Cardiac septum (tissue), 1 donor: ENCODE measurements at places on chromosomes 1 and 21. TPM values are rescaled to one million over a fixed set of nuclear protein-coding genes. Genes with fewer than 3 reads are reported as not detected.

ZNF670 gene
- 0.75 TPM for total RNA-seq

DNA sequence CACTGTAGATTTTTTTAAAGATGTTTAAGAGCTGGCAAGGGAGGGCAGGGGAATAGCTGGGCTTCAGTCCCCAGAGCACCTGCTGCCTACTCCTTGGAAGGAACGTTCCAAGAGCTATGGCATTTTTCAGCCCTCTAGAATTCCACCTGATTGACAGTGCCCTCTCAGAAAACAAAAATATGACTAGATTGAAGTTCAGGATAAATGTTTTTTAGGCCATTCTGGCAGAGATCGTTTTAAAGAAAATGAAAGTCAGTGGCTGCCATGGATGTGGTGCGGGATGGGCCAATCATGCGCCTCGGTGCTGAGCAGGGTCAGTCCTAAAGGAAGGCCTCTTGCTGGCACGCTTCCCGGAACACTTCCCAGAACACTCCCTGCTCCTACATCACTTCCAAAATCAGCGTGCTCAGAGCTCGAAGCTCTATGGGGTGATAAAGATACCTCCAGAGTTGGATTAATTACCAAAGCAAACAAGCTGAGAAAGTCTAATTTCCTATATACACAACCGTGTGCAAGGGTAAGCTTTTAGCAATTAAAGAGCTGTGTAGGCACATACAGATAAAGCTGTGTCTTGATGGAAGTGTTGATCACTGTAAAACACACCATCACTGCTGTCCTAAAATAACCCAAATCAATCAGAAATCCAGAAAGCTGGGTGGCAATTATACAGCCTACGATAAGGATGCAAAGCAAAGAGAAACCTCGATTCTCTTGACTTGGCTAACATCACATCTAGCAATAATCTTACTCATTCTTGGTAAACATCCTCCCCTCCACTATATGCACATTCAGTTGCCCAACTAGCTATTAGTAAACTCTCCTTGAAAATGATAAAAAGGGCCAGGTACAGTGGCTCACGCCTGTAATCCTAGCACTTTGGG is 34.6 kb downstream of the TGFBR3 start:
- peak; percentile 94 for DNase-seq

DNA sequence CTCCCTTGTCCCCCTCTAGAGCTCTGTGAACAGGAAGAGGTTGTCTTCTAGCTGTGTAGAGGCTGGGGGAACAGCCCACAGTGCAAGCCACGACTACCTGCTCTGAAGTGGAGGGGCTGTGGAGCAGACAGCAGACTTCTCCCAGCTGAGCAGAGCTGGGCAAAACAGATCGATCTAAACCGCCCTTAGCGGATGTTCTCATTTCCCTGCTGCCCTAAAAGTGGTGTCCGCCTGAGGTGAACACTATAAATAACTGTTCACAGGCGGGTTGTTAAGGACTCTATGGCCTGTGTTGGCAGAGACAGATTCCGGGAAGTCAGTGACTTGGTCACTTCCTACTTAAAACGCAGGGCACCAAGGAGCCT is 203.2 kb downstream of the RHOU start:
- DNase-seq, result no peak

DNA sequence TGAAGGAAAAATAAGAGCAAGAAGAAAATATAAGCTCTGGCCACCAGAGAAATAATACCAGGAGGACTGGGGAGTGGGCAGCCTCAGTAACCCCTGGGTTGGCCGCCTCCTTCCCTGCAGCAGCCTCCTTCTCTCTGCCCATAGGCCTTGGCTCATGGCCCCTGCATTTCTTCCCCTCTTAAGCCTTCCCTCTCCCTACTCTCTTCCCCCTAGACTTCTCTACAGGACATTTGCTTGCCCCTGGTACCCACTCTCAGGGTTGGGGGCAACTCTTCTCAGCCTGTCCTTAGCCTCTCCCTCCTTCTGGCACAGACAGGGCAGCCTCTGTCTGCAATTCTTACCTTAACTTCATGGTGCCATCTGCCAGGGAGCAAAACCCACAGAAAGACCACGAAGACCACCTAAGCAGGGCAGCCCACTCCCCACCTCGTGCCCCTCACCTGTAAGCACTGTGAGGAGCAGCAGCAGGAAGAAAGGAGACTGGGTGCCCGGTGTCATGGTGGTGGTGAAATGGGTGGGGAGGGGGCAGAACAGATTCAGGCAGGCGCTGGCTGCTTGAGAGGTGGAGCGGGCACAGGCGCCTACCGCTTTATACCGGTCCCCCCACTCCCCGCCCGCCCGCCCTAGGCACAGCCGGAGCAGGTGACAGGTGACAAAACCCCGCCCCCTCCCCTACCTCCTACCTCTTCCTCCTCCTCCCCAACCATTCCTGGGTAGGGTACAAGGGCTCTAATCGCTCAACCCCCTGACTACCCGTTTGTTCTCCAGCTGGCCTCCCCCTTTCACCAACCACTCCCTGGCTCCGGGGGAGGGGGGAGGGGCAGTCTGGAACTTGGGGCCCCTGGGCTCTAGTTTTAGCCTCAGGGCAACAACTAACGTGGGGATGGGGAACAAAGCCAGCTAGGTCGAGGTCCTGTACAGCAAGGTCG is 15.1 kb downstream of the THBS3 start:
- peak; percentile 63 for DNase-seq

DNA sequence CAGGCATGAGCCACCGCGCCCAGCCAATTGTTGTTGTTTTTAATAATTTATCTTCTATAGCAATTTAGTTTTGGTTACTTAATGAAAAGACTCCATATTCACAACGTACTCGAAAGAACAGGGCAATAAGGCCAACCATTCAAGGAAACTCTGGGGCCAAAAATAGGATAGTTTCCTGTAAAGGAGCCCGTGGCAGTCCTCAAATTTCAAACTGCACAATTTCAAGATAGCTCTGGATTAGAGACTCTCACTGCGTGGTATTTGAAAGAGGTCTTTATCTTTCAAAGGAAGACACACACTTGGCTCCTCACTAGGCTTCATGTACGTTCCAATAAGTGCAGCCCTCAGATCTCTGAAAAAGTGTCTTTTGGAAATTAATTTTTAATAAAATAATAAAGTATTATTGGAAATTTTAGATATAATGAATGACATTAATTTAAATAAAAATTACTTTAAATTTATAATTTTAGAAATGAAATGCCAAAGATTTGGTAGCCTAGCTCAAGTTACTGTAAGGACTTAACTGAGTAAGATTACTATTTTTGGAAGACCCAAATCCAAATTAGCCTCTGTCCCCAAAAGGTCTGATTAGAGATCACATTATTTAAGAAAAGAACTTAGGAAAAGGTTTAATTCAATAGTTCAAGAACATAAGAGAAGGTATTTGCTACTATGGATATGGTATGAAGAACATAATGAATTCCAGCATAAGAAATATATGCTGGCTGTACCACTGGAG is 22.7 kb upstream of the DONSON start:
- DNase-seq, result no peak

PLA2G2F gene
- total RNA-seq, result not detected

DNA sequence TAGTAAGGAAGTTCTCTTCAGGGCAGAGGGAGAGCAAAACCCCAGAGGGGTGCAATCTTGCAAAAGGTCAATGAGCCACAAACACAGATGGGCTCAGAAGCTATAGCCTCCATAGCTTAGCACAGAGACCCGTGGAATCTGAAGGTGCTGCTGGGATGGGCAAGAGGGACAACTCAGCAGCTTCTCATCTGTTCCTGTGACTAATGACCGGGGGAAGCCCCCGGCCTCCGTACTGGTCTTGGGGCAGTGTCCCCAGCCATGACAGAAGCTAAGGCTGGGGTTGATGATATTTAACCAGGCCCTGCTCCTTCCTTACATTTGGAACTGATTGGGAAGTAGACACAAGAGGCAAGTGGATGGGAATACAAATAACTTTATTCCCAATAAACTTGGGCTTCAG is 19.1 kb downstream of the EXOC8 start:
- DNase-seq, result no peak

AMY1A gene
- total RNA-seq, result not detected

ARHGEF16 gene
- 0.57 TPM for total RNA-seq
